ENCODE measurements at places on chromosomes 1 and 21.

- DNase-seq, result no peak
Measured at GRCh38 chr1:103459346-103459745, 66.2 kb upstream of the RNPC3 start.

- no peak for DNase-seq
Measured at GRCh38 chr1:153976819-153977249, 640 bp downstream of the JTB start.

GRCh38 chr1:45922813-45923212, 119.4 kb downstream of the MAST2 start:
- no peak for DNase-seq

GRCh38 chr1:89512996-89513720, 11.5 kb upstream of the LRRC8B start:
- no peak for DNase-seq

GRCh38 chr1:94952539-94952938, 25.6 kb upstream of the CNN3 start:
- no peak for DNase-seq

GRCh38 chr1:243883551-243883950, 33.5 kb upstream of the AKT3 start:
- DNase-seq, result no peak

DNA sequence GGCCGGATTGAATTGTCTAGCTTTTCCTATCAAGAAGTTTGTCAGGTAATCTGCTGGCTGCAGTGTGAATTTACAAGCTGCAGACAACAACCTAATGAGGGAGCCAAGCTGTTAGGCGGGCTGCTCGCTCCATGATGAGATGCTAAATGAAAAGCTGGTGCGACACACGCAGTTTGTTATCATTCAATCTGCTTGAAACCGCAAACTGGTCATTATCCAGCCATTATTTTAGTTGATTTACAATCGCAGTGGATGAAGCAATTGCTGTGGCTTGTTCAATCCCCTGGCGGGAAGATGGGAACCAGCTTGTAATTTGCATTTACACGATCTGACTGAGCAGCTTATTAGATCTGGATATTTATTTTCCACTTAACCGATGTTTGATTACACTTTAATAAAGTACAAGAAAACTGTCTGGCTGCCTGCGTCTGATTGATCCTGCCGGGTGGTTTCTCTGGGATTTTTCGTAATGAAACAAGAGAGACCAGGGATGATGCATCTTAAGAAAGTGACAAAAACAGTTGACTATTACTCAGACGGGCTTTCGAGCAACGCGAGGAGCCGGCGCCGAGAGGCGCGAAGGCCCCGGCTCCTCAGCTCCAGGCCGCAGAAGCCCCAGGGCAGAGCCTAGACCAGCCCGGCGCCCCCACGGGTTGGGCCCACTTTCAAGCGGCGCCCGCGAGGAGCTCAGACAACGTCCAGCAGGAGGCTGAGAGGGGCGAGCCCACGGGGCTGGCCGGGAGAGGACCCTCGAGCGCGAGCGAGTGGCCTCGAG, 118.0 kb upstream of the BARHL2 start:
- DNase-seq, result no peak

GRCh38 chr1:109924316-109924715, 13.7 kb downstream of the CSF1 start:
- no peak for DNase-seq

Measured in cerebellar nuclear complex (tissue), 1 donor.